ENCODE measurements at places on chromosomes 4 and X.

GRCh38 chr4:140764785-140765392 is 8.7 kb upstream of the TBC1D9 start:
- DNase-seq: no peak

GRCh38 chrX:77444545-77444944 is 2.6 kb upstream of the FGF16 start:
- DNase-seq: no peak

DNA sequence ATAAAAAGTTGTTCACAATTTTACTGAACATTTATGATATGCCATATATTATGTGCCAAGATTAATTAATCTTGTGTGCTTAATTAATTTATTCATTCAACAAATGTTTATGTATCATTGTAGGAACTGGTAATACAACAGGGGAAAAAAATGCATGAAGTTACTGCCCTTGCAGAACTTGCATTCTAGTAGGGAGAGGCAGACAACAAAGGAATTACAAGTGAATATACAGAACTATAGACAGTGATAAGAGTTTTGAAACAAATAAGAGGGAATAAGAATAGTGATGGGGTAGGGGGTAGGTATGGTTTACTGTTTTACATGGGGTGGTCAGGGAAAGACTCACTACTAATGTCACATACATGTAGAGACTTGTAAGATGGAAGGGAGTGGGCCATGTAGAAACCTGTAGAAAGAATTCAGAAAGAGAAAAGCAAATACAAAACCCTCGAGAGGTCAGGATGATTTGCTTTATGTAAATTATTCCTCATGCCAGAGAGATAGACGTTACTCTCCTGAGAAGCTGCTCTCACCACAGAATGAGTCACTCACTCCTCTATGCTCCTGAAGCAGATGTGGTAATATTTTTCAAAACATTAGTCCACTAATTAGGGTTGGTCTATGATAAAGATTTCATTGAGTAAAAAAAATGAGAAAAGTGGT is 855.0 kb upstream of the GRID2 start:
- DNase-seq: no peak

GRCh38 chr4:25972984-25973745 is 59.1 kb downstream of the SMIM20 start:
- no peak for DNase-seq

GRCh38 chr4:184728858-184729257 is 5.0 kb downstream of the CENPU start:
- no peak for DNase-seq

DNA sequence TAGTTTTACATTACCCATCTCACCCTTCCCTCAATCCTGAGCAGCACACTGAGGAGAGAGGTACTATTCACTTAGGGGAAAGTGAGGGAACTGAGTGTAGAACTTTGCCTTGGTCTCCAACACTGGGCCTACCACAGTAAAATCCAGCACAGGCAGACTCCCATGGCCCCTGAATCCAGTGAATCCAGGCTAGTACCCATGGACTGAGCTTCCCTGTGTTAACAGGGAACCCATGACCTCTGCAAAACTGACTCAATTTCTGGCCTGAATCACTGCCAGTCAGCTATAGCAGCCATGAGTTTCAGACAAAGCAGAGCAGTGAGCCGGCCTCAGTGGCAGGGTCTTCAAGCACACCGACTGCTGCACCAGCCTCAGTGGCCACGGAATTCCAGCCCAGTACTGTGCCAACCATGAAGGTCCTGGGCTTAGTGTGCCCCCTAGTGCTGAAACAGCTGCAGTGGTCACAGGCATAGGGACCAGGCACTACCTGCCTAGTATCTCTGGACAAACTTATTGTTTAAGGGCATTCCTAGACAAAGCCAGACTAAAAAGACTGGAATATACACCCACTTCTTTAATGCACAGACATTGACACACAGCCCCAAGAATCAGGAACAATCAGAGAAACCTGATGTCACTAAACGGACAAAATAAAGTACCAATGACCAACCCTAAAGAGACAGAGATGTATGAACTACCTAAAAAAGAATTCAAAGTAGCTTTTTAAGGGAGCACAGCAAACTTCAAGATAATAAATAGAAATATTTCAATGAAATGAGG is 127.4 kb upstream of the RPL34 start:
- DNase-seq: no peak

DNA sequence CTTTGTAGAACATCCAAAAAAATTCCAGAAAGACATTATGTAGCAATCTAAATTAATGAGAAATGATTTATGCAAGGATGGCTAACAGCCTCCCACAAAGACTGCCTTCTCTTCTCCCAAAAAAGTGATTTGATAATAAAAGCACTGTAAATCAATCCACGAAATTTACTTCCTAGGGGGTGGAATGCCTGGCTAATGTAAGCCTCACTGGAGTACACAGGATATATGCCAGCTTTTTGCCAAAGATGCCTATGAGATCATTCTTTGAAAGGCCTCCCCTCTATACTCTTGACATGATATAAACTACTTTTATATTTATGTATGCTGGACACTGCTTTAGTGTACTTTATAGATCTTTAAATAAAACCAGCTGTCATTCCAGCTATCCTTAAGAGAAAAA is 211.1 kb downstream of the ADAMTS3 start:
- no peak for DNase-seq

DNA sequence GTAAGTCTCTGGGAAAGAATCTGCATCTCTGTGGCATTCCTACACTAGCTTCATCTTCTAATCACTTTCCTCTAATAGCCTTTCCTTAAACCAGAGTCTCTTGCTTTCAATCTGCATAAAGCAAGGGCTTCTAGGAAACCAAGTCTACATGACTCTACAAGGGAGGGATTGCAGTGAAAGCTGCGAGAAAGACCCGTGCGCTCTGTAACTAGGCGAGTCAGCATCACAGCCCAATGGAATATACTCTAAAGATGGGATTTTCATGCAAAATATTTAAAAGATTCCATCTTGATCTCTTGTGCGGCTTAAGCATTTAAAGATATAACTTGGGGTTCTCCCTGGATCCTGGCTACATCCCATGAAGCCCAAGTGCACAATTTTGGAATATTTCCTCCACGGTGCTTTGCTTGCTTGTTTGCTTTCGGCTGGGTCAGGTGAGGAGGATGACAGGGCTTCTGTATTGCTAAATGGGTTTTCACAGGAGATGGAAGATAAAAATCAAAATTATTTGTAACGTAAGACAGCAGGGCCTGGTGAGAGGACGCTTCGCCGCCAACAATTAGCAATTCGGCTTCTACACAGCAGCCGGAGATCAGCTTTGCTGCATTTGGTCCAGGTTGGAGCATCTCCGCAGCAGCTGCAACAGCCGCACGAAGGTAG is 687 bp upstream of the GRIA2 start:
- no peak for DNase-seq

- DNase-seq: no peak
Measured at GRCh38 chr4:7347981-7348380, 86.7 kb downstream of the PSAPL1 start.

DNA sequence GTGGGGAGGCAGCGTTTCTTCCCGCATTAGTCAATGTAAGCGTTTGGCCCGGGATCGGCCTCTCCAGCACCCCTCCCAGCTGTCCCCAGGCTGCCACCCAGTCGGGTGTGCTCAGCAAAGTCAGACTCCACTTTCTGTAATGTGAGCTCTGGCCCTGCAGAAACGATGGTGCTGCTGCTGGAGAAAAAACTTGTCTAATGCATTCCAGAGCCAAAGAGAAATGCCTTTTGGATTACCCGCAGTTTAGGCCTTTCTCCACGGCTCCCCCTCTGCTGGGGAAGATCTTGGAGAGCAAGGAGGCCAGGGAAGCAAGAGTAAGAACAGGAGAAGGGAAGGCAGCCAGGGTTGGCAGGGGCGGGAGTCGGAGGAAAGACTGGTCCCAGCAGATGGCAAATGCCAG is 55.2 kb downstream of the ELF4 start:
- no peak for DNase-seq

DNA sequence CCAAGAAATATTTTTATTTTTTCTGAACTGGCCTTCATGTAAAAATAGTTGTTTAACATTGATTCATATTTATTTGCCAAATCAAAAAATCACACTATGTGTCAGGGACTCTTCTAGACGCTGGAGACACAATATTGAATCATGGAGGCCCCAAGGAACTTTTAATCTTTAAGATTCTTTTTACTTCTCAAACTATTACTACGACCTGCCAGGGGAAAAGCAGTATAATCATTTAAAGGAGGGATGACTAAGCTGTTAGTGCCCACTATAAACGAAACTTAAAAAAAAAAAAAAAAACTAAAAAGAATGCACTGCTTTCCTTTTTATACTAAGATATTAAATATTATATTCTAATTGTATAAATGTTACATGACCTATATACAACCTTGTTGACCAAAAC is 84.7 kb downstream of the PPA2 start:
- no peak for DNase-seq

DNA sequence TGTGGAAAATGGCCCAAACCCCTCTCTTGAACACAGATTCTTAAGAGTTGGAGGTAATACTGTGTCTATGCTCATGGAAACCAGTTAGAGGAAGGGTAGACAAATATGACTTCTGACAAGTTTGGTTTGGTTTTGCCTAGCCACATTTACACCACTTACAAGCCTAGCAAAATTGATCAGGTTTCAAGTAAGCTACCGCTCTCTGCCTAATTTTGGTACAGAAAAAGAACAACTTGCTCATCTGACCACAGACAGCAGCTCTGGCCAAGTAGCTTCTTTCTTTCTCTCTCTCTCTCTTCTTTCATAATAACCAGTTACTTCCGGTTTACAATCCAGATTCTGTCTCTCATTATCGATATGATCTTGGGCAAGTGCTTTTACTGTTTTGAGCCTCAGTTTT is 260.0 kb downstream of the GLUD2 start:
- DNase-seq: no peak

- DNase-seq: no peak
Measured at GRCh38 chrX:54482839-54483593, 13.0 kb downstream of the FGD1 start.

GRCh38 chr4:20431543-20431951 is 179.8 kb downstream of the SLIT2 start:
- DNase-seq: no peak

GRCh38 chr4:141346144-141346543 is 125.4 kb downstream of the ZNF330 start:
- peak; percentile 28 for DNase-seq

DNA sequence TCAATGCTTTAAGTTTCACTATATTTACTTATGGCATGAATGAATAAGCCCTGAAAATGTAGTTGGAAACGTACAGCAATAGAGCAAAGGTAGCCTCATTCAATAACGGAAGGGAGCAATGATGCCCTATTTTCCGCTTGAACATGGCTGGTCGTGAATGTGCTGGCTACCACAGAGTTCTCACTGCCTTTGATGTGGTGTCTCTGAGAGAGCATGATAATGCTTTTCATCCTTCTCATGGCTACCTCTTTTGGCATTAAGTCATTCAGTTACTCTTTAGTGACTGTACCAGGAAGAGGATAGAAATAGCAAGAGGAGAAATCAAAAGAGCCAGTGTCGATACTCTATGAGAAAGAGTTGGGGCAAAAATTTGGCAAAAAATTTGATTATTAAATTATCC is 308.0 kb downstream of the PPP3CA start:
- DNase-seq: no peak

Data from amygdala (tissue), 56 donors.